ENCODE measurements at places on chromosomes 7 and 10. TPM values are rescaled to one million over a fixed set of nuclear protein-coding genes. Genes with fewer than 3 reads are reported as not detected.

Gene MORN4
- 1.2 TPM for total RNA-seq

Gene EIF4H
- 264 TPM for total RNA-seq

Gene LRIT1
- not detected for total RNA-seq

Gene LEP
- not detected for total RNA-seq

Gene CSTF2T
- total RNA-seq = 36.7 TPM

Gene CPVL
- not detected for total RNA-seq

Gene PLAC9
- not detected for total RNA-seq

Gene UTF1
- not detected for total RNA-seq

Gene LBX1
- total RNA-seq = not detected

Gene SFTPD
- not detected for total RNA-seq

Gene NUTM2B
- total RNA-seq = 0.97 TPM

Gene LIPJ
- total RNA-seq = not detected

Gene ITGA8
- total RNA-seq = not detected

Gene CCDC146
- 9.2 TPM for total RNA-seq
